ENCODE measurements at places on chromosomes 4 and X. TPM values are rescaled to one million over a fixed set of nuclear protein-coding genes. Genes with fewer than 3 reads are reported as not detected.

TCEAL7 gene
- 16.5 TPM for total RNA-seq

KCTD8 gene
- total RNA-seq: 6.1 TPM

- H3K36me3 ChIP-seq: no peaks in the 10 kb centered on the region
- no peak overlapping the region for H3K4me3 ChIP-seq
- H3K27me3 ChIP-seq: no peaks in the 10 kb centered on the region
- H3K4me1 ChIP-seq: no peaks in the 10 kb centered on the region
- H3K27ac ChIP-seq: no peak overlapping the region
Observed at GRCh38 chr4:1209821-1210220, 37.4 kb upstream of the SPON2 start.

DNA sequence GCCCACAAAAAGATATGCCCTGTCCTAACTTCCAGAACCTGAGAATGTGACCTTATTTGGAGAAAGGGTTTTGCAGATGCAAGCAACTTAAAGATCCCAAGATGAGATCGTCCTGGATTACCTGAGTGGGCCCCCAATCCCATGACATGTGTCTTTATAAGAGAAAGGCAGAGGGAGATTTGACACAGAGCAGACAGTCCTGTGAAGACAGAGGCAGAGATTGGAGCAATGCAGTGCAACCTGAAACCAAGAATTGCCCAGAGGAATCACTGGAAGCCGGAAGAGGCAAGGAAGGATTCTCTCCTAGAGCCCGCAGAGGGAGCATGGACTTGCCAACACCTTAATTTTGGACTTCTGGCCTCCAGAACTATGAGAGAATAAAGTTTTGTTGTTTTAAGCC, 171.5 kb downstream of the SMIM20 start:
- H3K36me3 ChIP-seq: peaks cover 6% of the 10 kb centered on the region
- no peak overlapping the region for H3K4me3 ChIP-seq

DNA sequence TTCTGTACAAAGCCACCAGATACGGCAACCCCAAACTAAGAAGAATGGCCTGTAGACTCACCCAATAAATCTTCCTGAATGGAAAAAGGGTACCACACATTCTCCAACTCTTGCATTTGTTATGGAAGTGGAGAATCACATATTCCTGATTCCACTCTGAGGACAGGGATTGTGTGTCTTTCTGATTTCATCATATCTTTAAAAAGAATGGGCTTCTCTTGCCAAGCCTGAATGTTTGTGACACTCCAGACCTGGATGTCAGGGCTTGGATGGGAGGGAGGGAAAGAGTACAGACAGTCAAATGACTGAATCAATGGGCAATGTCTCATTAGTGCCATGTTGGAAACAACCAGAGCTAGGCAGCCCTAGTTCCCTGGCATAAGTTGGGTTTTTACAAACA, 77.4 kb downstream of the PLAC1 start:
- no peaks in the 10 kb centered on the region for H3K27me3 ChIP-seq
- no peak for DNase-seq
- H3K4me3 ChIP-seq: no peak overlapping the region
- no peak overlapping the region for H3K27ac ChIP-seq

PGRMC2 gene
- total RNA-seq: 61.9 TPM

DNA sequence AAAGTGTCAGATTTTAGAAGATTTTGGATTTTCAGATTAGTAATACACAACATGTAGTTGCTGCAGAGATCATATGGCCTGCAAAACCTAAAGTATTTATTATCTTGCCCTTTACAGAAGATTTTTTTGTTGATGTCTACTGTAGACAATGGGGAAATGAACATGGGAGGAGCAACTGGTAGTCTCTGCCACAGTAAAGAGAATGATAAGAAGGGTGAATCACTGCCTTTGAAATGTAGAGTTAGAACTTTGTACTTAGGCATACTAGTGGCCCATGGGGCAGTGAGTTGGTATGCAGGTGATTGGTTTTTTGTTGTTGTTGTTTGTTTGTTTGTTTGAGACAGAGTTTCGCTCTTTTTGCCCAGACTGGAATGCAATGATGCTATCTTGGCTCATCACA, 50.1 kb downstream of the GAB1 start:
- peak; percentile 25 for DNase-seq
- peaks cover 31% of the 10 kb centered on the region for H3K4me1 ChIP-seq
- H3K27me3 ChIP-seq: no peaks in the 10 kb centered on the region
- H3K36me3 ChIP-seq: no peaks in the 10 kb centered on the region
- no peak overlapping the region for H3K27ac ChIP-seq

GRCh38 chrX:127259742-127260141, 440.2 kb downstream of the PRR32 start:
- no peak overlapping the region for H3K27ac ChIP-seq
- H3K36me3 ChIP-seq: no peaks in the 10 kb centered on the region
- H3K4me3 ChIP-seq: no peak overlapping the region
- no peaks in the 10 kb centered on the region for H3K27me3 ChIP-seq
- no peaks in the 10 kb centered on the region for H3K4me1 ChIP-seq

DNA sequence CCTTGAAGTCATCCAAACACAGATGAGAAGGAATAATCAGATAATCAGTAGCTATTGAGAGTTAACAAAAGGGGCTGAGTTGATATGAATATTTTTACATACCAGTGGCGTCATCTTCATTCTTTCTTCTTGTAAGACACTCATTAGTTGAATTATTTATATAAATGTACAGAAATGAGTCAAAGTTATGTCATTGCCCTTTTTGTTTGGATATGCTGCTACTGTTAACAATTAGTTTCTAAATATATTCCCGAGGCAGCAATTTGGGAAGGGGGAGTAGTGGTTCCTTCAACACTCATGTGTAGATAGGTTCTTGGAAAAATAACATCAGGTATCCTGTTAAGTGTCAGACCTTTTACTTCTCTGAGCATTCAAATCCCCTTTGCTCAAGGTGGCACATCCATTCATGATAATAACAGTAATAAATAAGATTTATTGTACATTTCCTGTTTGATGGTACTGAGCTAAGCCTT, 436.6 kb downstream of the SPRY1 start:
- no peaks in the 10 kb centered on the region for H3K4me1 ChIP-seq

DNA sequence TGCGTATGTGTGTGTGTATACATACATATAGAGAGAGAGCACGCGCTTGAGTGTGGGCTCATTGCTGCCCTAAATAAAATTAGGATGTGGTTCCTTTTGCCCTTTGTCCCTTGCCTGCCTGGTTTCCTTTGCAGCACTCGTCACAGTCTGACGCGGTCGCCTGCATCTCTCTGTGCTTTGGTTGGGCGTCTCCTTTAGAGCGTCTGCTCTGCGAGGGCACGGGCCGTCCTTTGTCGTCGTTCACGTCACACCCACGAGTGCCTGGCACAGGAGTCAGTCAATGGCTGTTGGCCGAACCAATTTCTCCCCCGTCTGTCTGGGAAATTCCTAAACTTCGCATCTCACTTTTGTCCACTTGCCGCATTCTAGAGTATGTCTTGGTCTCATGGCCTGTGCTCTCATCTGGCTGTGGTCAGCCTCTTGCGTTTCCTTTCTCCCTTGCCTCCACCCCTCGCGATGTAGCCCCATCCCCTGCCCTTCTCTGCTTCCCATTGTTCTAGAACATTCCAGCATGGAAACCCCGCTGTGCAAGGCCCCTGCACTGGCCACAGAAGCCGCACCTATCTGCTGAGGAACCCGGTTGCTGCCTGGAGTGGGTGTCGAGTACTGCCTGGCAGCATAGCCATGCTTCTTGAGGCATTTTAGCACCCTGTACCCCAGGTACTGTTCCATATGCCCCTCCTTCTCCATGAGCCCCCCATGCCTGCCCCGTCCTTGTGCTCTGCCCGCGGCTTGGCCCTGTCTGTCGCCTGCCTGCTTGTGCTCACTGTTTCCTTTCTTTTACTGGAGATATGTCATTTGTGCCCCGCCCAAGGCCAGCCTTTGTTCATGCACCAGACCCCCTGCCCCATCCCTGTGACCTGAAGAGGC, 8.0 kb downstream of the MAEA start:
- H3K4me1 ChIP-seq: peaks cover 11% of the 10 kb centered on the region
- DNase-seq: peak; percentile 65
- H3K4me3 ChIP-seq: no peak overlapping the region
- peak overlapping the region; percentile 63 for H3K27ac ChIP-seq
- H3K36me3 ChIP-seq: no peaks in the 10 kb centered on the region
